ENCODE measurements at places on chromosomes 7 and 10.

GRCh38 chr7:18241543-18242231, 214.0 kb upstream of the PRPS1L1 start:
- no peak for DNase-seq

DNA sequence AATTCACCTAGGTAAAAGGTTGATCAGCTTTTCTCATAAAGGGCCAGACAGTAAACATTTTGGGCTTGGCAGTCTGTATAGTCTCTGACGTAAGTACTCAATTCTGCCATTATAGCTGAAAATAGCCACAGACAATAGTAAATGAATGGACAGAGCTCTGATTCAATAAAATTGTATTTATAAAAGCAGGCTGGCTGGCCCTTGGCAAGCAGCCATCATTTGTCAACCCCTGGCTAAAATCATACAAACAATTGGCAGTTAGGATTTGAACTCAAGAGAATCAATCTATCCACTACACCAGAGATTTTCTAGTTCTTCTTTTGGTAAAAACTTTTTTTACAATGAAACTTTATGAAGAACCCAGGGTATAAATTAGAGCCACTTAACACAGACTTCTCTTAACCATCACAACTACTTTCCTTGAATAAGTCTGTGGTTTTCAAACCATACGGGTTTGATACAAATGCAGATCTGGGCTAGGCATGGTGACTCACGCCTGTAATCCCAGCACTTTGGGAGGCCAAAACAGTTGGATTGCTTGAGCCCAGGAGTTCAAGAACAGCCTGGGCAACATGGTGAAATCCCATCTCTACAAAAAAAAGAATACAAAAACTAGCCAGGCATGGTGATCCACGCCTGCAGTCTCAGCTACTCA, 124.5 kb downstream of the SLC16A9 start:
- peak; percentile 83 for DNase-seq

GRCh38 chr10:46558122-46558391, 1.6 kb upstream of the GPRIN2 start:
- DNase-seq: no peak

DNA sequence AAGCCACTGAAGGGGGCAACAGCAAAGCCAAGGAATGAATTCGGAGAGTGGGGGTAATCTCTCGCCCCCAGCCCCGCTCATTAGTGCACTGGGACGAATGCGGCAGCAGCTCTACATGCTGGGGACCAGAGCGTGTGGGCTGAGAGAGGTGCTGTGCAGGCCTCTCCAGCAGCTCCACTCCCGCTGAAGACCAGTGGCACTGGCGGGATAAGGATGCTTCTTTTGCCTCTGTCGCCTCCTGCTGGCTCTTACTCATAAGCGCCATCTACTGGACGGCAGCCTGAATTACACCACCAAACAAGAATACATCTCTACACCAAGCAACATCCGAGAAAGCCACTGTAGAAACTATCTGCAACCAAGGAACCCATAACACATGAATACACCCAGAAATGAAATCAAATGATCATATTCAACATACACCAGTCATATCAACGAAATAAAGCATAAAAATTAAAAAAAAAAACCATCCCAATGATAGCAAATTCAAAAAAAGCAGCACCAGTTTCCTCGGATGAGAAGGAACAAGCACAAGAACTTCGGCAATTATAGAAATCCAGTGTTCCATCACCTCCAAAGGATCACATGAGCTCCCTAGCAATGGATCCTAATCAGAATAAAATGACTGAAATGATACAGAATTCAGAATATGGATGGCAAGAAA, 79.0 kb upstream of the TMEM168 start:
- no peak for DNase-seq

- no peak for DNase-seq
Measured at GRCh38 chr10:186911-187310, 51.7 kb downstream of the ZMYND11 start.

GRCh38 chr10:27912231-27912630, 86.6 kb downstream of the ODAD2 start:
- no peak for DNase-seq

GRCh38 chr10:78028438-78029268, 662 bp downstream of the POLR3A start:
- no peak for DNase-seq

- no peak for DNase-seq
Measured at GRCh38 chr10:21934307-21934706, 69.2 kb downstream of the DNAJC1 start.

- DNase-seq: no peak
Measured at GRCh38 chr7:118974836-118975235, 750.3 kb downstream of the ANKRD7 start.

- no peak for DNase-seq
Measured at GRCh38 chr10:43683451-43684291, 35.0 kb upstream of the ZNF32 start.

DNA sequence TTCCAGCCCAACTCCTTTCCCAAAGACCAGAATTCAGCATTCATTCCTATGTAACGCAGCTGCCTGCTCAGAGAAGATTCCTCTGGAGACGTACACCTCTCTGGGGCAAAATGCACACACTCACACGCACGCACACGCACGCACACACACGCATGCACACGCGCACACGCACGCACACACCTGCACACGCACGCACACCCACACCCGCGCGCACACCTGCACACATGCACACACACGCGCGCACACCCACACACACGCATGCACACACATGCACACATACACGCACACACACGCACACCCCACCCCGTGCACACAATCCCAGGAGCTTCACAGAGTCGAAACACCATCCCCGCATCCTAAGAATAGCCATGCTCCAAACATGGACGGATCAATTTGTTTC, 13.0 kb downstream of the MMD2 start:
- DNase-seq: no peak

DNA sequence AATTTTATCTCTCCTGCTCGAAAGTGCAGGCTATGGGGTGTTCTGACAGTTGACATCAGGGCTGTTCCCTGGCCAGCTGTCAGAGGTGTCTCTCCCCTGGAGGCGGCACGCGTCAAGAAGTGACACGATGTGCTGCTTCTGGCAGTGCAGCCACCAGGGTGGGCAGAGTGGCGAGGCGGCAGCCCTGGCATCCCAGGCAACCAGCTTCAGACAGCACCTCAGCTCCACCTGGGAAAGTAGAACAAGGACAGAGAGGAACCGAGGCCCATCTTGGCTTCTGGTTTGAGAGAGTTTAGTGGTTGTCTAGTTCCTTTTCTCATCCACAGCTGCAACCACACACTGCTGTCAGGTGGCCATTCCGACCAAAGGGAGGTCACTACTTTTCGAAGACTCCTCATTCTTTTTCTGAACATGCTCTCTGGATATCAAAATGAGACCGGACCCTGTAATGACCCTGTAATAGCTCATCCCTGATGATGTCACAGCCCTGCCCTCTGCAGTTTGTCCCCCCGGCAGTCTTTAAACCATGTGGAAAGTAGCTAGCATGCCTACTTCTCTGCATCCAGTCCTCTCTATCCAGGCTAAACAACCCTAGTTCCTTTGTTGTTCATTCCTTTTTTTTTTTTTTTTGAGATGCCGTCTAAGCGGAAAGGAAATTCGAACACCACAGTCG, 381.0 kb upstream of the NRP1 start:
- no peak for DNase-seq

DNA sequence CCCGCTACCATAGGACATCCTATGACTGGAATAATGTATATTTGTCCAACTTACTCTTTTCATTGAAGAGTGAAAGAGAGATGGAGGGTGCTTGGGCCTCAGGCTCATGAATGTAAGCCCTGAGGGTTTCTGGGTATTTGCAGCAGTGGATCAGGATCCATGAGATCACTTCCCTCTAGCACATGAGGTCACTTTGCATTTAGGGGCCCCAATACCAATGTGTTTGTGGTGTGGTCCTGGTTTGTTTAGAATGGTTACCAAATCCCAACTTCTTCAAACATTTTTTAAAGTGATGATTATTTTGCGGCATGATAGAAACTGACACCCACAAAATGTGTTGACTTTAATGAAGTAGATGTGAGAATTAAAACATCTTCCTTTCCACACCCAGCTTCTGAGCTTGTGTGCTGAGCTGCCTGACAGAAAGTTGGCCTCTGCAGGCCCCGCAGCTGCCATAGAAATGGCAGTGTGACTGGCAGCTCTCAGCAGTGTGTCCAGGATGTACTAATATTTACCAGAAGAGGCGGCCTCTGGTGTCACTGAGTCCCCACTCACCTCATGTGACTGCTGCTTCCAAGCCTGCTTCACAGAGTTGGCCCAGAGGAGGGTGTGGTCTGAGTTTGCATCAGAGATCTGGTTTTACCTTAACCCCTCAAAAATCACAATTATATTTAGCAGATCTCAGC, 447.6 kb upstream of the NPVF start:
- no peak for DNase-seq

DNA sequence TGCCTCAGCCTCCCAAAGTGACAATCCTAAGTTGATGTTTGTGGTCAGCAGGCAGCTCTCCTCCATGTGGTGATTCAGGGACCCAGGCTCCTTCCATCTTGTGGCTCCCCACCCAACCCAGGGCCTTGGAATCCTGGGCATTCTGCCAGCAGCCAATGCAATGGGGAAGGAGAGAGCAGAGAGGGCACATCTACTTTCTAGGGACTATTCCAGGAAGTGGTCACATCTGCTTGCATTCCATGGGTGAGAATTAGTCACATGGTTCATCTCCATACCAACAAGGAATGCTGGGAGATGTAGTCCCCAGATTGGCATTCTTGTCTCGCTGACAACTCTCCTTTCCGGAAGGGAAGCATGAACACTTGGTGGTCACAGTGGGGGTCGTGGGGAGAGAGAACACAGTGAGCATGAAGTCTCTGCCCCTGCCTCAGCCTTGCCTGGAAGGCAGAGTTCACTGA, 9.9 kb upstream of the SRRM3 start:
- no peak for DNase-seq

DNA sequence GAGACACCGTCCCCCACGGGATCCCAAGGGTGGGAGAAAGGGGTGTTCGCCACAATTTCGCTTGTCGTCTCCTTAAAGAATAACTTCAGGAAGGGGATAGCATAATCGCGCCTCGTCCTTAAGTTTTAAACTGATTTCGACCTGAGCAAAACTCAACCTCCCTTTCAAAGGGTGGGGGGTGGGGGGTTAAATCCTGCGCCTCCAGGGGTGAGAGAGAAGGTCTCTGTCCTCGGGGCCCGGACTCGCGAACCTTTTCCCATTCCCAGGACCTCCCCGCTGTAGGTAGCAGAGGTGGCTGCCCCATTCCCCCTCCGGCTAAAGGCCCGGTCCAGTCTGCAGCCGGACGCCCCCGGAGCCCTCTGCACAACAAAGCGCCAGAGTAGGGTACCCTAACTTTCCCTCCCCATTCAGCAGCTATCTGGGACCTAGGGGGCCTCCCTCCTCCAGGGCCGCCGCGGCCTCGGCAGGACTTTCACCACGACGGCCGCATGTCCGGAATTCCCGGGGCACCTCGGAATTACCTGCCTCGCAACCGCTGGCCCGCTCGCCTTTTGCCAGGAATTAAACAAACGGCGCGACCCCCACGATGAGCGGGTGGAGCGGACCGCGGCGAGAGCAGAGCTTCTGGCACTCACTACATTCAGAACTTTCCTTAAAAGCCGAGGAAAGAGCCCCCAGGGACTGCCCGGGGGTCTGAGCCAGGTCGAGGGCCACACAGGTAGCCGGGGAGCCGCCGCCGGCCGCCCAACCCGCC, 1.7 kb downstream of the CDK6 start:
- DNase-seq: peak; percentile 16

GRCh38 chr10:94349327-94349726, 13.4 kb downstream of the NOC3L start:
- DNase-seq: no peak

GRCh38 chr10:34403512-34403911, 411.6 kb downstream of the PARD3 start:
- DNase-seq: no peak

- no peak for DNase-seq
Measured at GRCh38 chr10:76628801-76629200, 1008.8 kb downstream of the KCNMA1 start.

DNA sequence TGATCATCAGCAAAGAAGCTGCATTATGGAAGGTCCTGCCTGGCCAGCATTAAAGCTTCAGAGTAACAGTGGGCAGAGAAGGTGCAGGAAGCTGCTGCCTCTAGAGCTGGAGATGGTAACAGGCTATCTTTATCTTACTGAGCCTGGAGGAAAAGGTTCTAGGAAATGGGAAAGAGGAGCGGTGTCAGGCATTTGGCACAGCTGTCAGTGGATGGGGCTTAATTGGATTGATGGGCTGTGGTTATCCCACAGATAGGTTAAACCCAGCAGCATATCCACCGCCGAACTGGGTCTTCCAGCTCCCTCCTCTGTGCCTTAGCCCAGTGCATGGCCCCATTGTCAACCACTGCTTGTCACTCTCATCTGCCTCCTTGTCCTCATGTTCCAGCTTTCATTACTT, 127.6 kb downstream of the CCNY start:
- DNase-seq: no peak

DNA sequence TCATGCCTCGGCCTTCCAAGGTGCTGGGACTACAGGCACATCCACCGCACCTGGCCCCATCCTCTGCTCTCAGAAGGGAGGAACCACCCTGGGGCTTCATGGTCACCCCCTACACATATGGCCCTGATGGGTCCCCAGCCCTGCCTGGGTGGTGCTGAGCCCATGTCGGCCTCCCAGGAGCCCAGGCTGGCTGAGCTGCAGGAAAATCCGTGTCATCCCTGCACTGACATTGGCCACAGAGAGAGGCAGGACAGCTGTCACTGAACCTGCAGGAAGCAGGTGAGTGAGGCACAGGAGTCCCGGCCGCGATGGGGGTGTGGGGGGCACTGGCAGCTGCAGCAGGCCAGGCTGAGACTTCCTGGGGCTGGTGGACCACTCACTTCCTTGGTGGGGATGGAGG, 8.0 kb downstream of the GRIFIN start:
- DNase-seq: no peak

- no peak for DNase-seq
Measured at GRCh38 chr7:144827621-144828020, 8.2 kb downstream of the TPK1 start.

DNA sequence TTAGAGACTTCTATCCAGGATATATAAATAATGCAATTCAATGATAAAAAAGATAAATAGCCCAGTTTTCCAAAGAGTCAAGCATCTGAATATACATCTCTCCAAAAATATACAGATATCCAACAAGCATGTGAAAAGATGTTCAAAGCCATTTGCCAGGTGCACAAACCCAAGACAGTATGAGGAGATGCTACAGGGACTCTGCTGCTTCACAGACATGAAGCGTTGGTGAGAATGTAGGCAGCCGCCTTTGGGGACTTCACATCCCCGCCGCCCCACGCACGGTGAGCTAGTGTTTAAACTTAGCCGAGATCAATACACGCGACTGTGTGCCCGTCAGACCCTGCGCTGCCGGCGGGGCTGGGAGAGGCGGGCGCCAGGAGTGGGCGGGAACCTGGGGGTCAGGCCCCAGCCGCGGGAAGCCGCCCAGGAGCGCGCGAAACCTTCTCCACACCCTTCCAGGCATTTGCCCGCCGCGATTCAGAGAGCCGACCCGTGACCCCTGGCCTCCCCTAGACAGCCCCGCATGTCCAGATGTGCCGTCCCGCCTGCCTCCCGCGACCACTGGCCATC, 927 bp upstream of the ALOX5 start:
- DNase-seq: no peak
